ENCODE measurements at places on chromosomes 5 and 9.

GRCh38 chr5:7500256-7500655 is 104.3 kb downstream of the ADCY2 start:
- no peak for DNase-seq

- DNase-seq = no peak
These were observed 13.0 kb downstream of the C1QTNF3 start for GRCh38 chr5:34030048-34030447.

DNA sequence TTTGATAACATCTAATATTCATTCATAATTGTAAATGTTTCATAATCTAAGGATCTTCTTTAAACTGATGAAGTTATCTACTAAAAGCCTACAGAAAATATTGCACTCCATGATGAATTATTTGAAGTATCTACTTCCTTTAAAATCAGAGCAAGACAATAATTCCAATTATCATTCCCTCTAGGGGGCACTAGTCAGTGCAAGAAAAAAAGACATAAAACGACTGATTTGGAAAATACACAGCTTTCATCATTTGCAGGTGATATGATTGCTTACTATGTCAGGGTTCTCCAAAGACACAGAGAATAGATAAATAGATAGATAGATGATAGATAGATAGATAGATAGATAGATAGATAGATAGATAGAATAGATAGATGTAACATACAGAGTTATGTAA is 13.5 kb upstream of the GRM6 start:
- peak; percentile 5 for DNase-seq

- DNase-seq = no peak
These were observed 216.6 kb upstream of the EFNA5 start for GRCh38 chr5:107887166-107887943.

DNA sequence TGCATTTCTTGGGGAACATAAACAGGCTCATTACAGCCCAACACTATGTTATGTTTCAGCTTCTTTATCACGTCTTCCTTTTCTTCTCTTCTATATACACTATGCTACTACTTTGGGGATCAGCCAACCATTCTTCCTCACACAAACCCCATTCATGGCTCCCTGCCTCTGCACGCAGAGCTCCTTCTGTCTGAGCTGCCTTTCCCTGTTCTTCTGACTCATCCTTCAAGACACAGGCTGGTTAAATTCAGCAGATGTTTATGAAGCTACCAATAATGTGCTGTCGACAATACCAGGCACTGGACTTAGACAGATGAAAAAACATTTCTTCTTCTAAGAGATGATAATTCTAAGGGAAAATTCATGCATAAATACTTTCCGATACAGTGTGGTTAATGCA is 102.5 kb upstream of the TXNDC8 start:
- DNase-seq = peak; percentile 75

- DNase-seq = no peak
These were observed 30.2 kb downstream of the LHX2 start for GRCh38 chr9:124041817-124042116.

DNA sequence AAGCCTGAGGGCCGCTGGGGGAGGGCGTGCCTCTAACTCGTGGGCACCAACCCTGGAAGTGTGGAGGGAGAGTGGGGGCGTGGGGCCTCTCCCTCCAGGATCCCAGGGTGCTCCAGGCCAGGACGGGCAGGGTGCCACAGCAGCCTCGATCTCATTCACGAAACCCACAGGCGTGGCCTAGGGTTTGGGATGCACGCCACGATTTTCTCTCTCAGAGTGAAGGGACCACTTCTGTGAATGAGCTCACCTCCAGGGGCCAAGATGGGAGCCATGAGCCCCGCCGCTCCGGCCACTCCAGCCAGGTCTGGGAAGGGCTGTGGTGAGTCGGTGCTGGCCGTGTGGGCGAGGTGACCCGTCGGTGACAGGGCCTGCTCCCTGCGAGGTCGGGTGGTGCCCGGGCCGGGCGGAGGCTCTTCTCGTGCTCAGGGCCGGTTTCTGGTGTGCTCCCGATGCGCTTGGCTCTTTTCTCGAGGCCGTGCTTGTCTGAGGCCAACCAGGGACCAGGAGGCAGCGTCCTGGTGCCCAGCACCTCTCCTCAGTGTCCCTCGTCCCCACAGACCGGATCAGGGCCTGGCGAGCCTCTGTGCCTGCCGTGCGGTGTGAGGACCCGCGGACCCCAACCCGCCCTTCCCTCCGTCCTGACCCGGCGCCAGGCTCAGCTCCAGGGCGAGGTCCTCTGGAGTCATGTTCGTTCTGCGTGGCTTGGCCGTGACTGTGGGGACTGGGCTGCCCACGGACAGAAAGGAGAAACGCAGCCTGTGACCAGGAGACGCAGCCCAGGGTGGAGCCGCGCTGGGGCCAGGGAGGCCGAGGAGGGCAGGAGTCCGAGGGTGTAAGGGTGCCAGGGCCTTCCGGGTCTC is 31.0 kb downstream of the TPPP start:
- DNase-seq = no peak

DNA sequence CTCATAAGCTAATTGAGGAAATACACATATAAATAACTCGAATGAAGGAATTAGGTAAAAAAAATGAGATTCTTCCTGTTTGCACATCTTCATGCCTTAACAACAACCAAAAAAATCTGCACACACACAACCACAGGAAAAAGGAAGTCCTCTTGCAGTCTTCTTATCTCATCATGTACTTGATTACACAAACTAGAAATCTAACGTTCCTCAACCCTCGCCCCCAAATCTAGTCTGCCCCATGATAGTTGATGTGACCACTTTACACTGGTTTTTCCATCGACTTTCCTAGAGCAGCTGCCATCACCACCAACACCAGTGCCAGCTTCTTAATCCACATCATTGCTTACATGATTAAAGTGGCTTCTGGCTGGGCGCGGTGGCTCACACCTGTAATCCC is 31.2 kb upstream of the RNU6ATAC start:
- no peak for DNase-seq

- DNase-seq = no peak
These were observed 40.8 kb upstream of the KCNV2 start for GRCh38 chr9:2676466-2676865.

DNA sequence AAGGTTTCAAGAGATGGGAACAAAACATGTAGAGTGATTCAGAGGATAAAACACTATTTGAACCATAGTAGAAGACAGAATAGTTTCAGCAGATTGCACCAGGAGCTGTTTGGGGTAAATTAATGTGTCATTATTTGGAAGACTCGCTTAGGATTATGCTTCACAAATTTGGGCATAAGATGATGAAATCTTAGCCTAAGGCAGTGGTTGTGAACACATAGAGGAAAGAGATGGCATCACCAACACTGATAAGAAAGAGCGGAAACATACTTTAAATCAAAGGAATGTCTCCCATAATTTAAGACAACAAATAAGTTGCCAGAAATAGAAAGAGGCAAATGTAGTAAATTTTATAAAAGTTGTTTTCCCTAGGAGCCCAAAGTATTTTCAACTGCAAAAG is 66.1 kb upstream of the TBCA start:
- DNase-seq = no peak

- no peak for DNase-seq
These were observed 66.4 kb downstream of the PTCH1 start for GRCh38 chr9:95450171-95451064.

DNA sequence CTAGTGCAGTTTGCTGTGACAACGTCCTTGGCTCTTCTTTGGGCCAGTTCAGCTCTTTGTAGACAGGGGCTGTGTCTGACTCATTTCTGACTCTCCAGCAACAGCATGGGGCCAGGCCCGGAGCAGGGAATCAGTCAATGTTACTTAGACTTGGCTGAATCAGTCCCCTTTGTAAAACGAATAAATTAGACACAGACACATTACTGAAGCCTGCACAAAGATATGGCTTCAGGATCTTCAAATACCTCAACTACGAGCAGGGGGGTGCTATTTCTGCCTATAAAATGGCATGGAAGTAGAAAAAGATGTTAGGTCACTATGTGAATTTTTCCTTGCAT is 204.7 kb downstream of the TTLL11 start:
- peak; percentile 91 for DNase-seq

DNA sequence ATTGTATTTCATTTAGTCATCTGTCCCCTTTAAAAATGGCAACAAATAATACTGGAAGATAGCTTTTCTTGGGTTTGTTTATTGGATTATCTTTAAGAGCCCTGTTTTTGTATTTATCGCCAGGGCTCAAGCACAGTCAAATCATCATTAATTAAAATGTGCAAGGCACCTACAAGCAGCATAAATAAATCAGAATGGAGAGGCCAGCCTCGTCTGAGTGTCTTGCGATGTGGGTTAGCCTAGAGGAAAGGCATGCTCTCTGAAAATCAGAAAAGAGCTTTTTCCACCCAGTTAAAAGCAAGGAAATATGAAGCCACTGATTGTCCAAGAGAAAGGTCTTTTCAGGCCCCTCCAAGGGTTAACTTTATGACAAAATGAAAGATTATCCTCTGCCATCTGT is 31.8 kb downstream of the ZFAND5 start:
- no peak for DNase-seq

DNA sequence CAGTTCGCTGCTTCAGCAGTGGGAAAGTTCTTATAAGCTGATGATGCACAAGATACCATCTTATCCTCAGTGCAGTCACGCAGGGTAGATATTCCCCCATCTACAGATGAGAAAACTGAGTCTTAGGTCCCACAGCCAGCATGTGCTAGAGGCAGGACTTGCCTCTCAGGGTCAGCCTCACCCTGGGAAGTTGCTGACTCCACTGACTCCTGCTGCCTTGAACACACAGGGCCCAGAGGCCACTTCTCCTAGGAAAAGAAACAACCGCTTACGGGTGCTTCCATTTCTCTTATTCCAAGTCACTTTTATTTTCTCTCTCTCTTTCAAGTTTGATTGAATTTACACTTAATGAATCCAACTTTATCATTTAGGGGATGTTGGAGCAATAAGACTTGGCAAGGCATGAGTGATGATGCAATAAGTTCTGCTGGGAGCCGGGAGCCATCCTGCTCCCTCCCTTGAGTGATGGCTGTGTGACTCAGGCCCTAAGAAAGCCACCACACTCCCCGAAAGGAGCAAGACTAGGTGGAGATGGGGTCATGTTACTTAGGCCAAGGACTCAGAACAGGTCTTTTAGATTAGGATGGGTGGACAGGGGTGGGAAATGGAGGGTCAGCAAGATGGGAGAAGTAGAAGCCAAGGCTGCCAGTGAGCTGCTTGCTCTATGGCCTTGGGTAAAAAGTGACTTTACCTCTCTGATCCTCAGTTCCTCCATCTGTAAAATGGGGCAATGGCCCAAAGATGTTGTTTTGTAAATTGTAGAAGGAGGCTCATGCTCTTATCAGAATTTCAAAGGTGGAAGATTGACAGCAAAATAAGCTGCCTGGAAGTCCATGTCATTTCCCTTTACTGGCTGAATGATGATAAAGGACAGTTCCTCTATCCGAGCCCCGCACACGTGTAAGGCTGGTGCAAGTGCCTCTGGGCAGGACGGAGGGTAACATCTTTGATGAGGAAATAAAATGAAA is 67.4 kb upstream of the ZNF618 start:
- peak; percentile 76 for DNase-seq

- DNase-seq = no peak
These were observed 80.4 kb downstream of the ALDH7A1 start for GRCh38 chr5:126514558-126515141.

GRCh38 chr5:31049461-31049860 is 144.0 kb upstream of the CDH6 start:
- no peak for DNase-seq

- DNase-seq = peak; percentile 61
These were observed 18.1 kb upstream of the NEUROG1 start for GRCh38 chr5:135553688-135554462.

DNA sequence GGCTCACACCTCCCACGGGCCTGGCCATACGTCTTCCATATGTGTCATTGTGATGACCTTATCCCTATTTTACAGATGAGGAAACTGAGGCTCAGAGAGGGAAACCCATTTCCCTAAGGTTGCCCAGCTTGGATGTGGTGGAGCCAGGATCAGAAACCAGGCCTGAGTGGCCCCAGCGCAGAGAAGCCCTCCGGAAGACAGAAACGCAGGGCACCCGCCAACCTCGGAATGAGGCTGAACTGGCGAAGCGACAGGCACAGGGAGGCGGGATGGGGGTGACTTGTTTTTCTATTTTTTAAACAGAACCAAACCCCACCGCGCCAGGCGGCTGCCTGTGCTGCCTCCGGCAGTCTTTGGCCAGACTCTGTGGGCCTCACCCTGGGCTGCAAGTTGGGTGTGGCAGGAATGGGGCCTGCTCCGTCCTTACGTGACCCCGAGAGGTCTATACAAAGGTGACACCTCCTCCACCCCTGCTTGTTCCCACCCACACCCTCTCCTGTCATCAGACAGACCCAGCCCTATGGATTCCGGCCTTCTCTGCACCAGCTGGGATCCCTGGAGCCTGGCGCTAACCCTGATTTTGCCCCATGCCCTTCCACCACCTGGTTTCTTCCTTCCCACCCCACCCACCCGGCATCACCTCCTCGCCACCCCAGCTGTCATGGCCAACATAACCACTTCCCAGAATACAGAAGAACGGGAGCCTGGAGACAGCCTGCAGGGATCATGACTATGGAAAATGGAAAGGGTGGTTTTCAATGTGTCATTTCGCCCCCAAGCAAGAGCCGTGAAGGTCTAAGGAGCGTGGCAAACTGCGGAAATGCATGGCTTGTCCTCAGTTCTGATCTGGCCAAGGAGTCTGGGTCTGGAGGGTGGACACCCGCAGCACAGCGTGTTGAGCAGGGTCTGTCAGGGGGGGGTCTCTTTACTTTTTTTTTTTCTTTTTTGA is 23.6 kb downstream of the PLPP7 start:
- DNase-seq = peak; percentile 22

DNA sequence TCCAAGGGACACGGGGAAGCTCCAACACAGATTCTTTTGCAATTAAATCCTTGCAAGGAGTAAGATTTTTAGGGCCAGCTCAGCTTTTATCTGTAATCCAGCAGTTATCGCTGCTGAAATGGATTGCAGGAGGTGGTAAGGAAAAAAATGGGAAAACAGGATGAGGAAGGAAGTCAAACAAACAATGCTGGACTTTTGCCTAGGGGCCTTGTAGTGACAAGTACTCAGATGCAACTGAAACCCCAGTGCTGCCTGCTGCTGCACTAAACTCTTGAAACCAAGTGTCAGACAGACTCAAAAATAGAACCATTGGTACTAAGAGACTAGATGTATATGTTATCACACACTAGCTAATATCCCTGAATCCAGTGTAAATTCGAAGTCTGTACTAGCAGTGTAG is 309.2 kb downstream of the CTNND2 start:
- DNase-seq = no peak

DNA sequence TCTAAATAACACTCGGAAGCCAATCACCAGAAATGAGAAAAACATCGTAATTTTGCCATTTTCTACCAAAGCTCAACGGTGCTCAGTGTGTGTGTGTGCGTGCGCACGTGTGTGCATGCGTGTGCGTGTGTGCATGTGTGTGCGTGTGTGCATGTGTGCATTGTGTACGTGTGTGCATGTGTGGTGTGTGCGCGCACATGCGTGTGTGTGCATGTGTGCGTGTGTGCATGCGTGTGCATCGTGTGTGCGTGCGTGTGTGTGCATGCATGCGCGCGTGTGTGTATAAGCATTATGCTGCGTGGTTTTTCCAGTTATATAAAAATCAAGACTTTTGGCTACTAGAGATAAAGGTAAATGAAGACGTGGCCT is 165.0 kb downstream of the DAB2IP start:
- DNase-seq = no peak

- no peak for DNase-seq
These were observed 31.9 kb upstream of the FSTL4 start for GRCh38 chr5:133644000-133644865.

GRCh38 chr5:140734354-140734753 is 34.1 kb downstream of the ZMAT2 start:
- DNase-seq = peak; percentile 47

- DNase-seq = no peak
These were observed 260.5 kb upstream of the WWC1 start for GRCh38 chr5:168030912-168031311.

Measured in ELR (cell line).